ENCODE measurements at places on chromosomes 6 and 20. TPM values are rescaled to one million over a fixed set of nuclear protein-coding genes. Genes with fewer than 3 reads are reported as not detected.

The SPATS1 gene
- not detected for total RNA-seq

The MCCD1 gene
- total RNA-seq = not detected

The ZNF334 gene
- 9.1 TPM for total RNA-seq

The SCGN gene
- total RNA-seq = not detected

The GRM1 gene
- 0.14 TPM for total RNA-seq

DNA sequence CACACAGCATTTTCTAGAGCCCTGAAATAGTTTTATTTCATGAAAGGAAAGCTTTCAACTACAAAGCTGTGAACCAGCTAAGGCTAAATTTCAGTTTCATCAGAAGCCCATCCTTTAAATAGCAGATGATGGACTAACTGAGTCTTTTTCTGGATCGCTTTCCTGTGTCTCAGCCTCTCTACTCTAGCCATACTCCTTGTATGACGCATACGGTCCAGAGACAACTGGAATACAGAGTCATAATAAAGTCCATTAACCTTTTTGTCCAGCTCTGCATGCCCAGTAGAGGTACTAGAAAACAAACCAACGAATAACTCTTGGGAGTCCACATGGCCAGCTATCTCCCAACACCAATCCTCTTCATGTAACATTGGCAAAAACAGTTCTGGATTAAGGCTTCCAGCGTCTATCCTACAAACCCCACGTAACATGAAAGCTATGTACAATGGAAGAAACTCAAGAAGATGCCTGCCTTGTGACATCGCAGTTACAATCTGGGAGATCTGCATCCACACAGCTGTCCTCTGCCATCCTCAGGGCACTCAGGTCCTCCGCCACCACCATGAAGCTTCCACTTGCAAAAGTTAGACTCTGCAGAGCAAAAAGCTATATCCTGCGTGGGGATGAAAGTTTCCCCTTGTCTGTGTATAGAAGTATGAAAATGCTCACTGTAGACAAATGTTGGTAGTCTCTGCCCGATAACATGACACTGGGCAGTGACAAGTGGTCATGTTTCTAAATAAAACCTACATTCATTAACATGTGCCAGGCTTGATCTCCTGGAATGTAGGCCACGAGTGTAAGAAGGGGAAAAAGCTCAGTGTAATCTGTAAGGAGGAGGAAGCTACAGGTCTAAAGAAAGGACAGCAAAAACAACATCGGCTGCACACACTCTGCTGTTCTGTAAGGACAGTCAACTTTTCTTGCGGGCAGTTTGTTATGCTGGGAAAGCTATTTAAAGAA lies 360.4 kb downstream of the ESR1 start:
- no peak for DNase-seq

GRCh38 chr20:51419231-51419630 lies 123.3 kb downstream of the NFATC2 start:
- DNase-seq = no peak

DNA sequence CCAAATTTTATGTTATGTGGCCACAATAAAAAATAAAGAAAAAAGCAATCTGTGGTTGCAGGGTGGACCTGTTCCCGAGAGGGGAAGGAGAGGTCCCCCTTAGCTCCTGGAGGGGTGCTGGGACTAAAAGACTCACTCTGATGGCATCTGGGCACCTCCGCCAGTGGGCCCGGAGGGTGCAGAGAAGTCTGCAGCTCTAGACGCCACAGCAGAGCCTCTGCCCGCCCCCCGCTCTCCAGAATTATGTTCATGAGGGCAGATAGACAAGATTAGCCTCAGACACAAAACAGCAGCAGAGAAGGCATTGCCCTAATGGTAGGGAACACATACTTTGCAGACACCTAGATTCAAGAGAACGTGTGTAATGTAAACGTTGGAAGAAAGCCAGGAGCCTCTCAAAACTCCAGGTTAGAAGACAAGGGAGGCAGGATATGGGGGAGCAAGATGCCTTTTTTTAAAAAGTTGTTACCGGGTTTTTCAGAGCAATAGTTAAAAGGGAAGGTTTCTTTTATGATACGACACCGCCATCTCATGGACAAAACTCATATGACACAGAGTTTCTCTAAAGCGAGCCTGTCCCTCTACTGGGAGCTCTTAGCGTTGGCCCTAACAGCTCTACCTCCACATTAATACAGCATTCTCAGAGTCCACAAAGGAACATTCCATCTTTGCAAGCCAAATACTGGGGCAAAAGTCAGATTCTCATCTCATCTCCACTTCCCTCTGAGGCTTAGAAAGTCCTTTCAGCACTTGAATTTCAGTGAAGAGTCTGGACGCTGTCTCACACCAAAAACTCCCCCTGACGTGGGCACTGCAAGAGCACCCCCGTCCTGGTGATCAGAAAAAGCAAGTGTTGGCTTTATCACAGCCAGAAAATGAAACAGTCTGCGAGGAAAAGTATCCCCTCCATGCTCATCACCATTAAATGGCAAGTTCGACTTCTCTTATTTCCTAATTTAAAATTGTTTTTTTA lies 47.2 kb downstream of the FOXF2 start:
- DNase-seq = peak; percentile 86

DNA sequence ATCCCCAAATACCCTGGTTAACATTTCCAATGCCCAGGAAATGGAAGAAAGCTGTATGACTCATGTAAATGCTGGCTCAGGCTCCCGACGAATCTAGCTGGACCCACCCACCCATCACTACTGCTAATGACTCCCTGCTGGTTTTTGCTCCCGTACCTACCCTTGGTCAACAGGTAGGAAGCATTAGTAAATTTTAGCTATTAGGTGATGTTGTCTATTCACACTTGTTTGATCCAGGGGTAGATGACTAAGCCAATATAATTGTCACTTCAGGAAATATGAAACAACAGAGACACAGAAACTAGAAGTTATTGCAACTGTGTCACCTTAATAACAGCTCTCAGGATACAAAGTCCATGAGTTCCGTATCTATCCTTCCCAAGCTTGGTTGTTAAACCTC lies 94.4 kb upstream of the BEND6 start:
- no peak for DNase-seq

GRCh38 chr6:122081921-122082320 lies 317.5 kb upstream of the HSF2 start:
- DNase-seq = peak; percentile 10

- no peak for DNase-seq
Measured at GRCh38 chr6:164870164-164870563, 439.2 kb downstream of the C6orf118 start.

DNA sequence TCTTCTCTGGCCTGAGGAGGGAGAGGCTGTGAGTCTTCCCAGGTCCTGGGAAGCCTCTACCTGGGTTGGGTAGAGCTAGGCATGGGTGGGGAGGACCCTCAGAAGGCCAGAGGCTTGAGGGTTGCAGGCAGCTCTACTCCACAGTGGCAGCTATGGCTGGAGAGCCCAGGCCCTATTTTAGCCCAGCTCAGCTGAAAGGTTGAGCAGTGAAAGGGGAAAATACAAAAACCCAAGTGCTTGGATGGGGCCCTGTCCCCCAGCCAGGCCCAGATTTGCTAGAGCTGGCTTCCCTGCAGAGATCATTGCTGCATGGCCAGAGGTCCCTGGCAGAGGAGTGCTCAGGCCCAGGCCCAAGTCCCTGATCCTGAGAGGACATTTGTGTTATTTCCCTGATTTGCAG lies 45.7 kb downstream of the SUN5 start:
- peak; percentile 5 for DNase-seq

GRCh38 chr6:119370080-119370479 lies 20.5 kb upstream of the MAN1A1 start:
- DNase-seq = no peak

- DNase-seq = no peak
Measured at GRCh38 chr20:25248786-25249172, 894 bp downstream of the PYGB start.

Data from H7 (cell line).